Endothelial cell of coronary artery (primary cell): ENCODE measurements at places on chromosomes 7 and 10. TPM values are rescaled to one million over a fixed set of nuclear protein-coding genes. Genes with fewer than 3 reads are reported as not detected.

TRPV5 gene
- total RNA-seq: not detected in 2 replicates

KCNMA1 gene
- 0.27 and 5.9 TPM in 2 replicates for total RNA-seq

NANOS1 gene
- 0.18 and 0.85 TPM in 2 replicates for total RNA-seq

CYP3A7 gene
- not detected in 2 replicates for total RNA-seq

ZNF775 gene
- total RNA-seq: 7.3 and 8.5 TPM in 2 replicates

UNCX gene
- not detected in 2 replicates for total RNA-seq

CFAP43 gene
- under 0.01 and 0.09 TPM in 2 replicates for total RNA-seq
